ENCODE measurements at places on chromosomes 6 and 20. TPM values are rescaled to one million over a fixed set of nuclear protein-coding genes. Genes with fewer than 3 reads are reported as not detected.

- DNase-seq, result no peak
These were observed 10.8 kb downstream of the APMAP start for GRCh38 chr20:24981790-24982189.

- DNase-seq, result no peak
These were observed 147.1 kb upstream of the LAMP5 start for GRCh38 chr20:9367328-9367727.

DNA sequence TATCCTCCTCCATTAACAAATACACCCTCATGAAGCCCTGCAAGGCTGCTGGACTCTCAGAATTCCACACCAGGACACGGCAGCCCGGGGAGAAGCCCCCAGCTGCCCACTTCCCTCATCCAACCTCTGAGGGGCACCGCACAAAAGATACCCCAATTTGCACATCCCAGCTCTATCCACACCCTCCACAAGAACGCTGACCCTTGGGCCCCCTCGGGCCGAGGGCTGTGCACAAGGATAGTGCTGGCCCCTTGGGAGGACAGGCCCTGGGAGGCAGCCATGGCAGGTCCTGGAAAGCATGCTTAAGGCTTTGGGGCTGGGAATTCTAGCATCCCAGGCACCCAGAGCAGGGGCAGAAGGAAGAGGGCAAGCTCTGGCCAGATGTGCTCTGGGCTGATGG is 112.8 kb upstream of the PRND start:
- DNase-seq, result no peak

- DNase-seq, result no peak
These were observed 96.4 kb downstream of the TBC1D32 start for GRCh38 chr6:121237859-121238258.

DNA sequence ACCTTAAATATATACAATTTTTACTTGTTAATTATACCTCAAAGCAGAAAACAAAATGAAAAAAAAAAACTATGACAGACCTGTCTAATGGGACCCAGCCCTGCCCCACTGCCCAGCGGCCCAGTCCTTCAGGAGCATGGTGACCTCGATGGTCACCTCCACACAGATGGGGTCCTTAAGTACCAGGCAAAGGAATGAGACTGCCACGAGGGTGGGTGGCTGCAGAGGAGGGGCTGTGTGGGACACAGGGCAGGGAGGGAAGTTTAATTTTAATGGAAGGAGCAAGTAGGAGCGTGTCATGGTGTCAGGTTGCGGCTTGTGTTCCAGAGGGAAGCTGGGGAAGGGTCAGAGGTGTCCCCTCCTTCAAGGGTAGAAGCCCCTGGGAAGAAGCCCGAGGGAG is 28.6 kb downstream of the GABRR2 start:
- DNase-seq, result no peak

DNA sequence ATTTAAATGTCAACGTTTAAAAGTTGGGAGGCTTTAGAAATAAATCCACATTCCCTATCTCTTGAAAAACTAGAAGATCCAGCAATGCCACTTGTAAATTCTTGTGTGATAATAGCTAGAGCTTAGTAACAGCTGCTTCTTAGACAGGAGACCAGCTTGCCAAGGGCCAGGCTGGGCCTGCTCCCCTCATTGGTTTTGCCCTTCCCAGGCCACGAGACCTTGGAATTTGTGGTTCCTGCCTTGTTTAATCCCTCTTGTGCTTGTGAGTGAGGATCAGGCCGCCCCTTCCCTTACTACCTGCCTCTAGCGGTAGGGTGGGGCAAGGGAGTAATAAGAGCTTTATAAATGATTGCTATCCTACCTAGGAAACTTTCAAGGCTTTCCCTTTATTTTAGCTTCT is 363.5 kb downstream of the SYNE1 start:
- DNase-seq, result no peak

- DNase-seq, result no peak
These were observed 1286.2 kb upstream of the EYS start for GRCh38 chr6:66993272-66993671.

DNA sequence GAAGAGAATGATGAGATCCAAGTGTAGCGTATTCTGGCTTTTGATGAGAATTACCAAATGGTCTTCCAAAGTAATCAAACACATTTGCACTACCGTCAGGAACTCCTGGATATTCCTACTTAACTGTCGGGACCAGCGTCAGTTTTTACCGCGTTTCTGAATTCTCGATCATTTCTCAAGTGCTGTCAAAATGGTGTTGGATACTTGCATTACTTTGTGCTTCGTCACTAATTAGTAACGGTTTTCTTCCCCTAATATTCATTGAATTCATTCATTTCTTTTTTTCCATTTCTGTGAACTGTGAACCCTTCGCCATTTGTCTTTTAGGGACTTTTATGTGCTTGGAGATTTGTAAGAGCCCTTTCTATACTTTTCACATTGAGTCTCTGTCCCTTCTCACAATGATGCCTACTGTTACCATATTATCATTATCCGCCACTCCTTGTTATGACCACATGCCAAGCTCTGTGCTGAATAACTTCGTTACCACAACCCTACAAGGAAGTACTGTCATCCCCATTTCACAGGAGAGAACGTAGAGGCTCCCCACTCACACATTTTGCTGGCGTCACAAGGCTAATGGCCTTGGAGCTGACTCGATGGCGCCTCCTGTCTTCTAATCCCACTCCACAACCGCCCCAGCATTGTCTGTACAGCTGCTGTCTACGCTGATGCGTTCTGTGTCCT is 74.2 kb upstream of the QKI start:
- no peak for DNase-seq

- no peak for DNase-seq
These were observed 20.4 kb downstream of the SNPH start for GRCh38 chr20:1286267-1287024.

Gene FAM209B
- 0.27 TPM for polyA plus RNA-seq

Gene LAMA2
- 34.6 TPM for polyA plus RNA-seq

Gene SEMG1
- polyA plus RNA-seq, result not detected

Gene SLC22A2
- 9.0 TPM for polyA plus RNA-seq

Gene TP53TG5
- 1.8 TPM for polyA plus RNA-seq

Measured in left renal pelvis (tissue), 4 donors.